ENCODE measurements at places on chromosomes 3 and 15.

- peak; percentile 68 for DNase-seq
Measured at GRCh38 chr3:57164657-57165573, at the start of gene IL17RD. TSS of gene IL17RD (minus strand) at chr3:57165353. CDS start at chr3:57165286, 67 bp downstream.

DNA sequence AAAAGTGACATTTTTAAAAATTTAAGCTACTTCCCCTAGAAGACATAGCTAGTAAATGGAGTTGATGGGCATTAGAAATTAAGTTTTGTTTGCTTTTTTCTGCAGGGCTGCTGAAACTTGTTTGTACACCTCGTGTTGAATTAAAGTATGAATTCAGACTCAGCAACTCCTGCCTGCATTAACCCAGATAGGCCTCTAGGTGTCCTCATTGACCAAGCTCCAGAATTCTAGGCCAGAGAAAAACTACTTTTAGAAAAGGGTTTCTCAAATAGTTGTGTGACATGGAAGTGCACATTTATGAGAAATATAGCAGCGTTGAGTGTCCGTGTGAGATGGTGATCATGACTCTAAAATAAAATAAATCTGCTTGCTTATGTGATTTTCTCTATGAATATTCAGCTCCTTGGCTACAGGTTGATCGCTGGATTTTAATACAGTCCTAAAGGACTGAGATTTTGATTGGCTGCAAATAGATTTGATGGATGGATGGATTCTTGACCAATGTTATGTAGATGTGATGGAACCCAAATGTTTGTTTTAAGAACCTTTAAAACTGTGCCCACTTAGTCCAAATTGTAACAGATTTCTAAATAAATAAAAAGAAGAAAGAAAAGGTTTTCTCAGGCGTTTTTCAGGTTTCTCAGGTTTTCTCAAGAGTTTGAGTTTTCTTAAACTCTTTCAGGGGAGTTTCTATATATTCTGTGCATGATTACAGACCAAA is 39.4 kb upstream of the LMOD3 start:
- peak; percentile 53 for DNase-seq

- no peak for DNase-seq
Measured at GRCh38 chr3:185058796-185059195, 94.1 kb downstream of the C3orf70 start.

DNA sequence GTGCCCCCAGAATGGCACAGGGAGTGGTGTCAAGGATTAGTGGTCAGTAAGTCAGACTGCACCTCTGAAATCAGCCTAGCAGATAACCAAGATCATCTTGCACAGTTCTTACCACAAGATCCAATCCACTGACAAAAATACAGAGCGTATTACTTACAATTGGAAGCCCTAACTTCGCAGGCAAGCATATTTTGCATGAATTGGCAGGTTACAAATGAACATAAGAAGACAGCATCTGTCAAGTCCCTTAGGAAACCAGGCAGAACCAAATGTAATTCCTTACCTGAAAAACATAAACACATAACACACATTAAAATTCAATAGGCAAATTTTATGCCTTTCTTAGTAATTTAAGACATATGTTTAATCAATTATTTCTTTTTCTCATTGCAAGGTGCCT is 293.4 kb downstream of the MAGI1 start:
- no peak for DNase-seq

GRCh38 chr3:10961921-10962320 is 30.6 kb upstream of the SLC6A1 start:
- DNase-seq: no peak

DNA sequence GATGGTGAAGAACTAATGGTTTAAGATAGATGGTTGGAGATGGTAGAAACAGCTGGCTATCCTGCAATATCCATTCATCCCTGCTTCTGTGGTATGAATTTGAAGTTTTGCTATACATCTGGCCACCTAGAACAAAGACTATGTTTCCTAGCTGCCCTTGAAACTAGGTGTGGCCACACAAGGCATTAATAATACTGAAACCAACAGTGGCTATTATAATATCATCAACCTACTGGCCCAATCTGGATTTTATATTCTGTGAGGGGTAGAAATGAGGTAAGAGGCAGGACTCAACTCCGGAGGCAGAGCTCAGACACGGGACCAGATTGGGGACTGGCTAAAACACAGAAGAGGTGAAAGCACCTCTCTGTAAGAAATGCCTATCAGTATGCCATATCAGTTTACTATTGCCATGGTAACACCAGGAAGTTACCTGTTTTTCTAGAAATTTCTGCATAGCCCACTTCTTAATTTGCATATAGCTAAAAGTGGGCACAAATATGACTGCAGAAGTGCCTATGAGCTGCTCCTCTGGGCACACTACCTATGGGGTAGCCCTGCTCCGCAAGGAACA is 8.4 kb downstream of the IFT80 start:
- DNase-seq: no peak

- DNase-seq: peak; percentile 94
Measured at GRCh38 chr15:70486451-70487386, 276.6 kb downstream of the UACA start.

DNA sequence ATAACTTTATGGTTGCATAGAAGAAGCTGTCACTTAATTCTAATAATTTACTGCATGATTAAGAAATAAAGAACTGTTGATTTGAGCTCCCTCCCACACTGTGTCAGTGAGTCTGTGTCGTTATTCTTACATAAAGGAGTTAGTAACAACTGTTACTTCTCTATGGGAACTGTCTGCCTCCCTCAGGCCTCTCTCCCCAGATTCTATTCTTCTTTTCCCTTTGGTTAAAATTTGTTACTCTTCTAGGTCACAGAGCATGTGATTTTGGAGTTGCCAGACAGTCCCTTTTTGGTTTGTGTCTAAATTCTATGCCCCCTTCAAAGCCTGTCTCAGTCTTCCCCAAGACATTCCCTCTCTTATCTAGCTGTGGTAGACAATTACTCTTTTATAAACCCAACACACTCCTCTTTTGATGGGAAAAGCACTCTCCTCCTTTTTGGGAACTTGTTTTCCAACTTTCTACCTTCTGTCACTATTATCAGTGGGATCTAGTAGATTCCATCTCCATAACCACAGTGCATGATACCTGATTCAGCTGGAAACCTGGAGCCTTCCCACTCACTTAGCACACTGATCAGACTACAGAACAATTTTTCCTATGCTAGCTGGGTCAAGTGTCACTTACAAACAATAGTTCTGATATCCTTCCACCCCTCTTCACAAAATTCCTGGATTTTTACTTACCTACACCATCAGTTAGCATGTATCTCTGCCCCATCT is 422.1 kb upstream of the TGFBR2 start:
- no peak for DNase-seq

DNA sequence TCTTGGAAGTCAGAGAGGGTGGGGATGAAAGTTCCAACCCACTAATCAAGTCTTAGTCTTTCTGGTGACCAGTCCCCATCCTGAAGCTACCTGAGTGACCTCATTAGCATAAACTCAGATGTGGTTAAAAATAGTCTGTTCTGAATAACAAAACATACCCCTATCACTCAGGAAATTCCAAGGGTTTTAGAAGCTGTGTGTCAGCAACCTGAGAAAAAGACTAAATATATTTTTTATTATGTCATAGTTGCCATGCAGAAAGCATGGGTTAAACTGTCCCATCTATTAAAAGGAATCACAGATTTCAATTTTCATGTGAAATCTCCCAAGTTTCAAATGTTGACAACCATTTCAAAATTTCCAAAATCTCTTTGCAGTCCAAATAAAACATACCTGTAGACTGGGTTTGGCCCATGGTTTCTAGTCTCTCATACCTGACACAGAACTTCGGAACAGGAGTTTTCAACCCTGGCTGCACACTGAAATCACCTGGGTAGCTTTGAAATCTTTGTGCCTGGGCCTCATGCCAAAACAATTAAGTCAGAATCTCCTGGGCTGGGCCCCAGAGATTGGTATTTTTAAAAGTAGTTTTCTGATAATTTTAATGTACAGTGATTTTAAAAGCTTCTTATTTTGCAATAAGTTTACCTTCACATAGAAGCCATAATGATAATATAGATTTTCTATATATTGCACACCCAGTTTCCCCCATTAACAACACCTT is 476.3 kb downstream of the RBMS3 start:
- no peak for DNase-seq

- DNase-seq: no peak
Measured at GRCh38 chr15:68366314-68366713, 65.6 kb downstream of the ITGA11 start.

DNA sequence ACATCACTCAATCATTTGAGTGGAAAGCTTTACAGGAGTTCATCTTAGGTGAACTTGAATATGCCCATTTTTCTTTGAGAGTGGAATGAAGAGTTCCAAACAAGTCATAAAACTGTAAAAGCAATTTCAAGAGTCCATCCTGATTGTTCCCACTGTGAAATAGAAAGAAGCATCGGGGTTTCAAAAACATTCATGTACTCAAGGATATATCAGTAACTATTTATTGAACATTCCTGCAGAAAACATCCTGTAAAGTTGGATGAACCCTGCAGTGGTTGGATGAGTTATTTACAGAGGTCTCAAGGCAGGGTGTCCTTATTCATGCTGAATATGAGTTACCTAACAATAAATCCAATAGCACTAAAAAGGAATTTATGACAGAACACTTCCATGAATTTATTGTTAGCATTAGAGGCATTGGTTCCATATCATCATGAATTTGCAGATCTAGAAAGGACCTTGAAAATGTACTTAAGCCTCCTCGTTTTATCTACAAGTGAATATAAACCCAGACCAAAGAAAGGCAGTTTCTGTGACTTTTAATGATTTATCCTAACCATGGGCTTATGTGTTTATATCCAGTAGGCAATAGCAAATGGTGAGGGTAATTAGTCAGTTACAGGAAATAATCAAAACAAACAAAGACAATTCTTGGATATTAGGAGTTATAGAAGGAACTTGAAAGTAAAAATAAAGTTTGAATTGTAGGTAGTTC is 361.9 kb upstream of the KCNMB2 start:
- DNase-seq: no peak

DNA sequence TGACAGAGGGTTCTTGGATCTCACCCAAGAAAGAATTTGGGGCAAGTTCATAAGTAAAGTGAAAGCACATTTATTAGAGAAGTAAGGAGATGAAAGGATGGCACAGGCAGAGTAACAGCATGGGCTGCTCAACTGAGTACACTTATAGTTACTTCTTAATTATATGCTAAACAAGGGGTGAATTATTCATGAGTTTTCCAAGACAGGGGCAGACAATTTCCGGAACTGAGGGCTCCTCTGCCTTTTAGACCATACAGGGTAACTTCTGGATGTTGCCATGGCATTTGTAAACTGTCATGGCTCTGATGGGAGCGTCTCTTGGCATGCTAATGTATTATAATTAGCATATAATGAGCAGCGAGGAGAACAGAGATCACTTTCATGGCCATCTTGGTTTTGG is 221.2 kb upstream of the STT3B start:
- no peak for DNase-seq

DNA sequence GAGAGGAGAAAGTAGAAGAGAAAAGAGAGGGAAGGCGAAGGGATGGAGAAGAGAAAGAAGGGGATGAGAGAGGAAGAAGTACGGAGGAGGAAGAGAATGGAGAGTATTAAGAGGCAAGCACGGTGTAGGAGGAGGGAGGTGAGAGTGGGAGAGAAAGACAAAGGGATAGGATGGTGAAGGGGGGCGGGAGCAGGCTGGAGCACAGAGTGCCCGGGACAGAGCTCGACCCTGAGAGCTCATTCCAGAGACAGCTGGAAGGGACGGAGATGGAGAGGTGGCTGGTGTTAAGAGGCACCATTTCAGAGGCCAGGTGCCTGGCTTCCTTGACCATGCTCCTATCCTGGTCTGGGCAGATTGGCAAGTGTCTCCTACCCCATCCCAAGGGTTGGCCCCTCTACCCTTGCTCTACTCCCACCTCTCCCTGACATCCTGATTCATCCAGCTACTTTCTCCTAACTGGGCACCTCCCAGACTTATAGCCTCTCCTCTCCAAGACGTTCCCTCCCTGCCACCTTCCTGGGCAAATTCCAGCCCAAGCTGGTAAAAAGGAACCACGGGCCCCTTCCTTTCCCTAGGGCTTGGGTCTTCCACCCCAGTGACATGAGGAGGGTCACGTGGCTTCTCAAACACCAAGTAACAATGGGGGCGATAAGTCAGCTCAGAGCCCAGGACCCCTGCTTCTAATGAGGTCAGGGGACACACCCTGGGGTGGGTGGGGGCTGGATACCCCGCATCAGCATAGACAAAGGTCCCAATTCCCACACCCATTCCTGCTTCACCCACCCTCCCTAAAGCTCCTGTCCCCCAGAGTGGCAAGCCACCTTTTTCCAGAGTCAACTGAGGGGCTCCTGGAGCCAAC is 1.1 kb downstream of the CLCN2 start:
- DNase-seq: no peak

GRCh38 chr15:80456517-80457492 is 52.6 kb downstream of the ARNT2 start:
- DNase-seq: no peak

- DNase-seq: no peak
Measured at GRCh38 chr15:44909423-44909822, 47.1 kb upstream of the TERB2 start.

- no peak for DNase-seq
Measured at GRCh38 chr15:33782966-33783365, 185.3 kb upstream of the CHRM5 start.

DNA sequence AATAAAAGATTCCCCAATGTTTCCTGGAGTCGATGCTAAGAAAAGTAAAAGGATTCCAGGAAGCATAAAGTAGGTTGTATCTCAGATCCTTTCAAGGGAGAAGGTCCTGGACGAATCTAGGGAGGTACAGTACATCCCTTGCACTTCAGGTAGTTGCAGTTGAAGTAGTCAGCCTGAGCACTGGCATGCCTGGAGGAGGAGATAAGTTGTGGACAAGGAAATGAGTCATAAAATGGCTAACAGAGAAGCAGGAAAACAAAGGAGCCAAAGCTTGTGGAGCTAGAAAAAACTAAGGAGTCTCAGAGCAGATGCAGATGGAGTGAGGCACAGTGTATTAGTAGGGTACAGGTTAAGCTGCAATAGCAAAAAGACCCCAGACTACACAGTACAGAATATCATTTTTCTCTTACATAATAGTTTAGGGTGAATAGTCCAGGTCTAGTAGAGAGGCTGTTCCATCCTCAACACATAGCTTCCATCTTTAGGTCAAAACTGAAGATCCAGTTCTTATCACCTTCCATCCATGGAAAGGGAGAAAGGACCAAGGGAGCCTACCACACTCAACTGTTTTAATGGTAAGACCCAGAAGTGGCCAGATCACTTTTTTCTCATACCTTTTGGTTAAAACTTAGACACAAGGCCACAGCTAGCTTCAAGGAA is 41.3 kb downstream of the COL6A5 start:
- no peak for DNase-seq

- DNase-seq: no peak
Measured at GRCh38 chr15:44715142-44715796, 4.0 kb downstream of the B2M start.

DNA sequence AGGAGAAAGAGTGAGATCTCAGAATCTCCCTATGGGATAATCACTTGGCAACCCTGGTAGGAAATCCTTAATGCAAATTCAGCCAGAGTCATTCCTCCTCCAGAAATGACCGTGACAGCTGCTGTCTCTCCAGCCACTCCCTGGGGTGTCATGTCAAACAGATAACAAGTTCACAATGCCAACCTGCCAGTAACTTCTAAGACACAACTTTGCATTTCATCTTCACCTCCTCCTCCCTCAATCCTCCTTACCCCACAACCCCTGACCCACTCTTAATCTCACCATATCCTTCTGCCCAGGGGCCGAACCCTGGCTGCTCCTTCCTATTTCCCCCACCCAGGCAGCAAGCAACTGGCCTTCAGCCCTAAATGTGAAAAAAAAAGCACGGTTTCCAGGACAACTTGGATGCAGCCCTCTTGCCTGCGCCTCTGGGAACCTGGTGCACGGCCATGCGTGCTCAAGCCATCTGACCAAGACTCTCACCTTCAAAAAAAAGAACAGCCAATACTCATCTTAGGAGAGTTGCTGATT is 166.0 kb downstream of the NTRK3 start:
- no peak for DNase-seq
